EH (cell line): ENCODE measurements at places on chromosomes 5 and 9.

- no peak for DNase-seq
These were observed 147.0 kb downstream of the PSAT1 start for GRCh38 chr9:78443946-78444345.

- no peak for DNase-seq
These were observed 14.8 kb downstream of the PCDHGC5 start for GRCh38 chr5:141503681-141504080.

DNA sequence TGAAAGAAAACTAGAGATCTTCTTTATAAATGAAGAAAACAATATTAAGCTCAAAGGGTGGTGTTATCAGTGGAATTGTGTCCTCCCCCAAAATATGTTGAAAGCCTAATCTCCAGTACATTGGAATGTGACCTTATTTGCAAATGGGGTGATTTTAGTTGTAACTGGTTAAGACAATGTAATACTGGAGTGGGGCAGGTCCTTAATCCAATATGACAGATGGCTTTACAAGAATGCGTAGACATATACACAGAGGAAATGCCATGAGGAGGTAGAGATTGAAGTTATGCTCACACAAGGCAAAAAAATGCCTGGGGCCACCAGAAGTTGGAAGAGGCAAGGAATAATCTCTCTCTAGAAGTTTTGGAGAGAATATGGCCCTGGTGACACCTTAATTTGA lies 13.7 kb upstream of the TRIM32 start:
- DNase-seq: peak; percentile 88

DNA sequence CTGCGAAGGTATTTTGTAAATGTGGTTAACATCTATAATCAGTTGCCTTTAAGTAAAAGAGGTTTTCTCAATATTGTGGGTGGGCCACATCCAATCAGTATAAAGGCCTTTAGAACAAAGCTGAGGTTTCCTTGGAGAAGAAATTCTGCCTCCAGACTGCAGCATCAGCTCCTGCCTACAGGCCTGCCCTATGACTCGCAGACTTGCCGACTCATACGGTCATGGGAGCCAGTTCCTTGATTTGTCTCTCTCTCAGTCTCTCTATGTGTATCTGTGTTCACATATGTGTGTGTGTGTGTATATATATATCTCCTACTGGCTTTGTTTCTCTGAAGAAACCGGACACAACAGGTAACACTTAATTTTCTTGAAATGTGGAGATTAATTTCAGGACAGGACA lies 45.3 kb downstream of the SLC36A1 start:
- peak; percentile 57 for DNase-seq

DNA sequence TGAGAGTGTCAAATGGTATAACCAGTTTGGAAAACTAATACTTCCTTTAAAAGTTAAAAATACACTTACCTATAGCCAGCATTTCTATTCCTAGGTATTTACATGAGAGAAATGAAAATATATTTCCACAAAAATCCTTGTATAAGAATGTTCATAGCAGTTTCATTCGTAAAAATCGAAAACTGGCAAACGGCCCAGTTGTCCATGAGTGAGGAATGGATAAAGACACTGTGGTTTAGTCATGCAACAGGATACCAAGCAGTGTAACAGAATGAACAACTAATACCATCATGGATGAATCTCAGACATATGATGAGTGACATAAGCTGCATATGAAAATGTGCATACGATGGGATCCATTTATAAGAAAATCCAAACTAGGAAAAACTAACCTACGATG lies 136.7 kb downstream of the MACROH2A1 start:
- DNase-seq: peak; percentile 30

GRCh38 chr5:146311278-146311677 lies 27.4 kb upstream of the POU4F3 start:
- DNase-seq: no peak

- DNase-seq: no peak
These were observed 7.5 kb downstream of the KIAA1958 start for GRCh38 chr9:112494153-112494552.

DNA sequence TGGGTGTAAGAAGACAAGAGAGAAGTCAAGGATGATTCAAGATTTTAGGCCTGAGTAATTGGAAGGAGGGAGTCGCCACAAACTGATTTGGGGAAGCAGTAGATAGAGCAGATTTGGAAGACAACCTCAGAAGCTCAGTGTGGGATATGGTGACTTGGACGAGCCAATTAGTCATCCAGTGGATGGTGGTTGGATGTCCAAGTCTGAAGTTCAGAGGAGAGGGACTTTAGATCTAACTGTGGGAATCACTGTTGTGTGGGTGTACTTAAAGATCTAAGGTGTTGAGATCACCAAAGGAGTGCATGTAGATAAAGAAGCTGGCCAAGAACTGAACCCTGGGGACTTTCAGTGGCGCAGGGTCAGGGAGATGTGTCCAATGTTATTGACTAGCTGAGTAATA lies 2.2 kb downstream of the IDNK start:
- DNase-seq: no peak

GRCh38 chr5:133232011-133232410 lies 180.2 kb downstream of the HSPA4 start:
- DNase-seq: peak; percentile 20

DNA sequence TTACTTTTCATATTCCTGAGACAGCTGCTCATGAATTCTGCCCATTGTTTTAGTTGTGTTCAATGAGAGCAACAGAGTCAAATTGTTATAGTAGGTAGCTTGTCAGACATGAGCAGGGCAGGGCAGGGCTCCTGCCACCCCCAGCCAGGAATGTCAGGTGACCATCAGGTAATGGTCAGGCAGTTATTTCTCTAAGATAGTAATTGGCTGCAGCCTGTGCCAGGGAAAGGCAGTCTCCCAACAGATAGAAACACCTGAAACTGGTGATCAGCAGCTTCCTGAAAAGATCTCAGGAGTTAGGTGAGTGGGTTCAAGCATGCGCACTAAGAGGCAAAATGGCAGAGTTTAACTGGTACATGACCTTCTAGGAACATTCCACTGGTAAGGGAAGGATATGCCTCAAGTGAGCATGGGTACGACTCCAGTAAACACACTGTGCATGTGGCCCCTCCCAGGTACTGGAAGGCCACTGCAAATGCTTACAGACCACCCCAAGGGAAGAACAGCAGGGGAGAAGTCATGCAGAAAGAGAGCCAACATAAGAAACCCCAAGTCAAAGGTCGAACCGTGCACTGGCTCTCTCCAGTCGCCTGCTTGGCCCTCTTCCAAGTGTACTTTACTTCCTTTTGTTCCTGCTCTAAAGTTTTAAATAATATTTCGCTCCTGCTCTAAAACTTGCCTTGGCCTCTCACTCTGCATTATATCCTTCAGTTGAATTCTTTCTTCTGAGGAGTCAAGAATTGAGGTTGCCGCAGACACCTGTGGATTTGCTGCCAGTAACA lies 25.1 kb downstream of the CARTPT start:
- DNase-seq: no peak

DNA sequence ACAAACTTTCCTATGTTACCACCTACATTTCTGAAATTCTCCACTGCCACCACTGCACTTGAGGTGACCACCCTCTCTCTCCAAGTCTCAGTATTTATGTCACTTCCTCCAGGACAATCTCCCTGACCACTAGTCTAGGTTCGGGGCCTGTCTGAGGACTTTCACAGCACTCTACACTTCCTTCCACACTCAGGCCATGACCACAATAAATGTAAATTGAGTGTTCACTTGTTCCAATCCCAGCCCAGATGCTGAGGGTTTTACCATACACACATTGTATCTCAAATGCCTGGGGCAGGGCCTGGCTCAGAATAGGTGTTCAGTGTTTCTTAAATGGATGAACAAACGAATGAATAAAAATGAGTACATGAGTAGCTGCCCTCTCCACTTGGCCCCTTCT lies 26.9 kb upstream of the CCNG1 start:
- no peak for DNase-seq

- DNase-seq: peak; percentile 48
These were observed 9.1 kb upstream of the ANXA2R start for GRCh38 chr5:43049236-43049635.

DNA sequence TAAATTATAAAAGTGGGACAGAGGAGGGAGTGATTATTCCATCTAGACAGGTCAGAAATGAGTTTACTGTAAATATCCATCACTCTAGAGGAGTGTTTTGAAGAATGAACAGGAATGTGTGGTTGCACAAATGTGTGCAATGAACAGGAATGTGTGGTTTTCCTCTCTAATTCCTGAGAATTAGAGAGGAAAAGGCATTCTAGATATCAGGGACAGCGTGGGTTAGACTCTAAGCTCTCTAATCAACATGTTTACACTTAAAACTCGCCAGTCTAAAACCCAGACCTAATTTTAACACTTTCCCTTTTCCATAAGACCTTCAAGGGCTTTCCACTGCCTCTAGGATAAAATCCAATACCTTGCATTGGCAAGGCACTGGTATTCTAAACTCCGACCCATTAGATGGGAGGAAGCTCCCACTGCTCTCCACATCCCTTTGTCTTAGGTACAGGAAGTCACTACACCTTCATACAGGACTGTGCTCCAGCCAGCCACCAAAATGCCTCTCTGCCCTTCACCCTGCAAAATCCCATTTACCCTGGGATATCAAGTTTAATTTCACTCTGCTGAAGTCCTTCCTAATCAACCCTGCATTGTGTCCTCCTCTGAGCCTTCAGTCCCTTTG lies 67.9 kb downstream of the NFIB start:
- DNase-seq: peak; percentile 23

DNA sequence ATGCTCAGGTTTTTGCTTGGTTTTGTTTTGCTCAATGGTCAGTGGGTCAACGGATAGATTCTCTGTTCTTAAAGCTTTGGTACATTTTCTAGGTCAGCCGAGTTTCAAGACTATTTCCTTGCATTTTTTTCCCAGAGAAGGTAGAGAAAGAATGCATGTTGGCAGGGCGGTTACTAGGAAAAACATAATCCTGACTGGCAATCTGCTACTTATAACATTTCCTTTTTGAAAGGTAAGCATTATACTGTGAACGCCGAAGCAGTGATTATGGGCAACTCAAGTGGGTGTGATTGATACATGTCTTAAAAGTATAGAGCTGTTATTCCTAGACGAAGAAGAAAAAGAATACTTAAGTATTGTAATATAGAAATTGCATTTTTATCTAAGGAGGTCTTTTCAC lies 273.2 kb downstream of the MAST4 start:
- no peak for DNase-seq

- DNase-seq: no peak
These were observed 255.7 kb downstream of the HCN1 start for GRCh38 chr5:45440466-45440865.

GRCh38 chr5:2259494-2260107 lies 376.9 kb upstream of the IRX4 start:
- no peak for DNase-seq

- DNase-seq: no peak
These were observed 240.0 kb upstream of the ADAMTSL1 start for GRCh38 chr9:18233776-18234445.

DNA sequence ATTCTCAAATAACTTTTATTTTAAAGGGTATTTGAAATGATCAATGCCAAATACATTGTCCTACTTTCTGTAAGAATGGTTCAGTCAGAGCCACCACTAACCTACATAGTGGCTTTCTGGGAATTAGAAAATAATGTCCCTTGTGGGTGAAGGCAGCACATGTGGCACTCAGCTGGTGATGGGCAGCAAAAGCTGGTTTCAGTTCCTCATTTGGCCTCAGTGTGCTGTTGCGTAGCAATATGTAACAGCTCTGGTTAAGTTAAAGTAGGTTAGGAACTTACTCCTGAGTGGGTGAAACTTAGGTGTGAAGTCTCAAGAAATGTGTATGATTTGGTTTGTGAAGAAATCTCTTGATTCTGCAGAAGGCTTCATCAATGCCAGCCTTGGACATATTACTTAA lies 99.6 kb upstream of the SPEF2 start:
- DNase-seq: no peak

GRCh38 chr9:37474438-37474837 lies 9.2 kb upstream of the ZBTB5 start:
- DNase-seq: no peak

DNA sequence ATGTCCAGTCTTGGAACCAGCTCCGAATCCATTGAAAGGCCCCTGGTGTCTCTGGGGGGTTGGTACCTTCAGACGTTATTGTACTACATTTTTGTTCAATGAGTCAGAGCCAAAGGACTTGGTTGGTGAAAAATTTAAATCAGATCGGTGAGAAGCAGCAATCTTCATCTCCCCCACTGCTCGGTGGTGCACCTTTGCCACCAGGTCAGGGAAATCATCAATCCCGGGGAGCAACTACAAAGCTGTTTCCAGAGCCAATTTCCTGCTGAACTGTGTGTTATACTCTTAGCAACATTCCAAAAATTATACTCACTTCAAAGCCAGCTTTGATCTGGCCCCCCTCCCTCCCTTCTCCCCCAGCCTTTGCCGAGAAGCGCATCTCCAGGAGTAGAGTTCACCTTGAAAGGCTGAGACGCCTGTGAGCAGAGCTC lies 375.2 kb upstream of the WWC1 start:
- DNase-seq: peak; percentile 8

DNA sequence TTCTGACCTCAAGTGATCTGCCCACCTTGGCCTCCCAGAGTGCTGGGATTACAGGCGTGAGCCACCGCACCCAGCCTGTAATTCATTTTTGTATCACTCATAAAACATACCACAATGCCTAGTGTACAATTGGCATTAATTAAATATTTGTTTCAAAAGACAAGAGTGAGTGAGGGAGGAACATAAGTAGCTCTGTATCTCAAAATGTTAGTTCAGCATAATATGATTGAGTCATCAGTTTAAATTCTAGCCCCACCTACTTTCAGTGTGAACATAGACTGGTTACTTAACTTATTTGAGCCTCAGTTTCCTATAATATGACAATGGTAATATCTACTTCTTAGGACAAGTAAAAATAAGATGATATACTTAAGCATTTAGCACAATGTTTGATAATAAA lies 26.9 kb downstream of the INVS start:
- DNase-seq: peak; percentile 1

DNA sequence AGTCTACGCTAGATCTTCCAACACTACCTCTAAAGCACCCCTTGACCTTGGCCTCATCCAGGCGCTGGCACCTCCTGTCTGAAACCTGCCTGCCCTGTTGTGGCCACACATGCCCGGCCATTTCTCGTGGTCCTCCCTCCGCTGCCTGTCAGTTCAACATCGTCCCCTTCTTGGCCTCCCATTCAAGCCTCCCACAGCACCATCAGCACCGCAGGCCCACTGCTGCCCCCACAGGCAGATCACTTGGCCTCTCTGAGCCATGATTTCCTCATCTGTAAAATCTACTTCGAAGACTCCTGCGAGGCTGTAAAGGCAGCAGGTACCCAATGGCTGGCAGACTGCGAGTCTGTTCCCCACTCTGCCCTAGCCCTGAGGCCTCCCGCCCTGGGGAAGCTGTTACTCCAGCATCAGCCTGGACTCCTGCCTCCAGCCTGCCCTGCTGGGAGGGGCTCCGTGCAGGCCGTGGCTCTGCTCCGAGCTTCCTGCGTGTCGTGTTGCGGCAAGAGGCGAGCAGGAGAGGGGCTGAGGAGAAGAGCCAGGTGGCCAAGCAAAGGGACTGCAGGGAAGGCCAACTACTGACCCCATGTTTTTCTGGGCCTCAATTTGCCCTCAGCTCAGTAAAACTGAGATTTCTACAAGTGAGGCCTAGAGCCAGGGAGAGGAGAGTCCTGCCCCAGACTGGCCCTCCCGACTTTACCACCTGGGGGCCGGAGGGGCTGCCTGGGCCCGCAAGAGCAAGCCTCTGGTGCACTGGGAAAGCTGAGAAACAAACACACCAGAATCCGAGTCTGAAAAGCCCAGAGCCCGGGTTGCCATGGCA lies 70.5 kb upstream of the LRRTM2 start:
- no peak for DNase-seq
